MV-4-11 (cell line): ENCODE measurements at places on chromosomes 3 and 15.

DNA sequence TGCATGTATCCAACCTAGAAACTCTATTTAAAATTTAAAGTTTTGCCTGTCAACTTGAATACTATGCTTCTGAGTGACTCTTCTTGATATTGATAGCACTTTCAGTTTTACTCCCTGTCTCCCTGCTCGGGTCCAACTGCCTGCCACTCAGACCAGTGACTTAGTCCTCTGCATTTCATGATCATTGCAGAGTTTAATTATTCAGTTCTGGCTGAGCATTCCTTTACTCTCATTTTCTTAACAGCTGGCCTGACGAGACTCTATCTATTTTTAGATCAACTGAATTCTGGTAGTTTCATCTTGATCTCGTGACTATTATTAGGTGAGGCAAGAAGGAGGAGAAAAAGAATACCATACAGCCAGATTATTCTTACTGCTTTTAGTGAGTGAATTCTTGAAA, 617.4 kb downstream of the SI start:
- no peak for DNase-seq

DNA sequence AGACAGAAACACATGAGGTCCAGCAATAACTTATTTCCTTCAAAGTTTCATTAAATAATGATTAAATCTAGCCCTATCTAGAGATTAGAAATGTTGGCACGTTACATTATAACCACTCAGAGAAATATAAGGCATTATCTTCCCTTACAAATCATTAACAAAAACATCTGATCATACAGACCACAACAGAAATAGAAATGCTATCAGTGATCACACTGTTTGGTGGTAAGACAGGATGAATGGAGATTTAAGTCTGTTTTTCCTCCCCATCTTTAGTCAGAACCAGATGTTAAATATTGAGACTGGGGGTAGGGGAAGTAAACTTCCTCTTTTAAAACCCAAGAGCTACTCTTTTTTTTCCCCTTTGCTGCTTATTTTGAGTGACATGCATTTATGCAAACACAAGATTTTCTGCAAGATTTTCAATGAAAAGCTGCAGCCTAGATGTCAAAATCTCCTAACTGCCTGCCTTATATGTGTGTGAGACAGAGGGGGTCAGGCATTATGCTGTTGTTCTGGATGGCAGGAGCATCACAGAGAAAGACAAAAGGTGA, 70.4 kb downstream of the CBLB start:
- DNase-seq, result peak; percentile 90

- no peak for DNase-seq
These were observed 5.6 kb downstream of the CHRNA3 start for GRCh38 chr15:78615151-78615589.

GRCh38 chr3:170274641-170275040, 52.4 kb downstream of the PRKCI start:
- no peak for DNase-seq

DNA sequence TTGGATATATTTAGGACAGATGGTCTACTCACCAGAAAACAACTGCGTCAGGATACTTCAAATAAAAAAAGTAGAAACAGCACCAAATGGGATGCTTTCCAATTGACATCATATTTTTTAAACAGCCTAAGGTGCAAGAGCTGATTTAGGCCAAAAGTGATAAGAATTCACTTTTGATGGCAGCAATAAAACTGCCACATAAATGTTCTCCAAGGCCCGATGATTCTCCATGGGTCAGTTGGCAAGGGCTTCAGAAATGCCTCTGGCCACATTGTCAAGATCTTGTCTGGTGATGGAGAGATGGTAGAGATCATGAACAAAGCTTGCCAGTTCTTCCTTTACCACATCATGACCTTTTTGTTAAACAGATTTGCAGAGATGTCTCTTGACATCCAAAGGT, 38.9 kb downstream of the LDHAL6B start:
- DNase-seq, result no peak

- DNase-seq, result no peak
These were observed 363 bp downstream of the MAGI1 start for GRCh38 chr3:66038384-66038725.

GRCh38 chr3:73399106-73399505, 225.6 kb downstream of the PDZRN3 start:
- DNase-seq, result no peak

DNA sequence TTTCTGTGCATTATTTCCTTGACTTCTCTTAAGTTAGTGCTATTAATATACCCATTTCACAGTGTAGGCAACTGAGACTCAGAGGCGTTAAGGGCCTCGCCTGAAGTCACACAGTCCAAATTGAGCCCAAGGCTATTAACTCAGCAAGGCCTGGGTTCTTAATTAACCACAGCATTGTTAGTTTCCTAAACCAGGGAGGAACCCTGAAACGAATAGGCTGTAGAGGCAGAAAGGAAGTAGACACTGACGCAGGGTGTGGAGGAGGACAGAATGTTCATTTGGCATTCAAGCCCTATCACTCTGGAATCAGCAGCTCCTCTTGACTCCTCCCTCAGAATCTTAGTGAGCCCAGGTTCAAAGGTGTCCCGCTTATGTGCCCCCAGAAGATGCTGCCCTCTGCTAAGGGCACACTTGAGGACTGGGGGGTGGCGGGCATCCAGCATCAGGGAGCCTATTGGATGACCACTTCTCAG, 13.9 kb downstream of the ARHGEF3 start:
- DNase-seq, result peak; percentile 39

- DNase-seq, result peak; percentile 83
These were observed 24.8 kb downstream of the SPCS1 start for GRCh38 chr3:52730681-52731080.

- peak; percentile 18 for DNase-seq
These were observed 4.3 kb upstream of the TSEN2 start for GRCh38 chr3:12479919-12480427.

DNA sequence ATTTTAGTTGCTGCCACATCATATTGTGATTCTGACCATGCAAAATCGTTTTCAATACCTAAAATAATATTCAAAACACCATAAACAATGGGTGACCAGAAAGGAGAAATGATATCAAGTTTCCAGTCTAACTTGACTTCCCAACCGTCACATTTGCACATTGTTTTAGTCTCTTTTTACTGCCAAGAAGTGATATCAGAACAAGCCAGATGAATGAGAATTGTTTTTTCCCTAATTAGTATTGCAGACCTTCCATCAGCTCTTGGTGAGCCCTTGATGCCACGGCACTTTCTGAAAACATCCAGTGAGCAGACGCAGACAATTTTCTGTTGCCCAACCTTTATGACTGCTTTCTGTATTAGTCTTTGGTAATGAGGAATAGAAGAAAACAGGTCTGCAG, 62.5 kb downstream of the SPATA16 start:
- DNase-seq, result no peak

DNA sequence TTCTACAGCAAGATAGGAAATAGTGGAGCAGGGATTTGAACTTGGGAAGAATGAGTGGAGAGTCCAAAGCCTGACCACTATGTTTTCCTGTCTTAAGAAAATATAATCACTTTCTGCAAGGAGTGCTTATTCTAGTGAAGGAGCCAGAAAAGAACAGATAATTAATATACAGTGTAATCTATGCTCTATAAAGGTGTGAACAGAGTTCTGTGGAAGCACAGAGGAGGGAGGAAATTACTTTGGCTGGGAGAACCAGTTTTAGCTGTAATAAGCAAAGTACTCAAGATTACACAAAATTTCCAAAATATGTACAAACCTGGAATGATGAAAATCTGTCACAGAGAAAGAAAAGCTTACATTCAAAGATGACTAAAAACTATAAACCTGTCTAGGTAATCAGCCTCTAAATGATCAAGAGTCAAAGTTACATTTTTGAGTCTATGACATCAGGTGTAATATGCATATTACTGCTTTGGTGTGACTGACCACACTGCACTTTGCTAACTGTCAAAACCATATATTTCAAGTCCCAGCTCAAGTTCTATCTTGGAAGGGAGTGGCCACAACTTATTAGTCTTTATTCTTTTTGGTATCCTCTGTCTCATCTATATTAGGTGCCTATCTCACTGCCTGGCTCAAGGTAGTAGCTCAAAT, 40.7 kb upstream of the MB21D2 start:
- no peak for DNase-seq

DNA sequence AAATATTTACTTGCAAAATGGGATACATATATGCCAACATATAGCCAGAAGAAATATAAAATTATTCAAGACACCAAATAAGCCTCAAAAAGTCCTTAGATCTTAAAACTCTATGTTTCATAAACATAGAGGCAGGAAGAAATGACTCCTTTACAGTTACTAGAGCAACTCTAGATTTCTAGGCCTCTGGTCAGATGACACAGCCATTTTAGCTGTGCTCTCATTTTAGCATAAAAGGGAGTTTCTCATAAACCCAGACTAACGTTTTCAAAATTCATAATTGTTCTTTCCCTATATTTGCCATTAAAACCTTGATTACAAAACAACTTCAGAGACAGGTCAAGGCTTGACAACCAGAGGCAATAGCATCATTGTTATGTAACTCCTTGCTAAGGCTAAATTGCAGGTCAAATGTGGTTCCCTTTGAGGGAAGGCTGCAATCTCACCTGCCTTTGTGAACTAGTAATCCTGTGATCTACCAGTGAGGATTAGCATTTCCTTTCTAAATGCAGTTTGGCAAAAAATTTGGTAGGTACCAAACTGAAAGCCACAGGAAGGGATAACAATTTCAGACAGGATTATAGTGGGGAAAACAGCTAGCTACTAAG, 8.2 kb downstream of the THOC7 start:
- no peak for DNase-seq

GRCh38 chr3:24196526-24196925, 251.4 kb downstream of the NR1D2 start:
- no peak for DNase-seq

DNA sequence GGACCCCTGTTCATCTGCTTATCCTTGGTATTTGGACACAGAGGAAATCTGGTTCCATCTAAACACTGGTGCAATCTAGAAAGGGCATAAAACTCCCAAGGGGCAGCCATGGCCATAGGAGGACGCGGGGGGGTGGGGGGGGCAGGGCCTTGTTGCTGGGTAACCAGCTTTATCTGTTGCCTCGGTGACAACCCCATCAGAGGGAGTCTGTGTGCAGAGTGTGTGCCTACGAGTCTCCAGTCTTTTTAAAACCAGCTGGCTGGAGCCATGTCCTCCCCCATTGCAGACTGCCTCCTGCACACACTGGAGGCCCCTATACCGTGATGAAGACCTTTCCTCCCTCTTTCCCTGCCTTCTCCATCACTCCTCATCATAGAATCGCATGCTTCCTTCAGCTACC, 26.4 kb upstream of the CORO2B start:
- DNase-seq, result no peak

DNA sequence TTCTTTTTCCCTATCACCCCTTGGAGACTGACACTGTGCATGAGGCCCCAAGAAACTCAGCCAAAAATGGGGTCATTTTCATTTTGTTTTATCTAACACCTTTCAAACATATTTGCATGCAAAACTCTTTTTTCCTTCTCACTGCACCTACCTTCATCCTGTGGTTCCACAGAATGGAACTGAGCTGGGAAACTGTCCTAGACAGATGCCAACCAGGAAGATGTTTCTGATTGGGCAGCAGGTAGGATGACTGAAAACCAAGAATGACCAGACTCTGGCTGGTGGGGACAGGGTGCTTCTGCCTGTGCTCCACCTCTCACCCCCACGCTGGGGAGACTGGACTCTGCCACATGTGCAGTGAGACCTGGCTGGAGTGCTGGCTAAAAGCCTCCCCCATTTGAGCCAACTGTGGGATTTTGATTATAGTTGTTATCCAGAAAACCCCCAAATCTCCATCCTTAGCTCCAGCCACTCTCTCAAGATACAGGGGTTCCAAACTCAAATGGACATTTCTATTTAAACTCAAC, 5.2 kb downstream of the PPIB start:
- no peak for DNase-seq

- DNase-seq, result no peak
These were observed 63.9 kb downstream of the GLCE start for GRCh38 chr15:69224383-69224782.

DNA sequence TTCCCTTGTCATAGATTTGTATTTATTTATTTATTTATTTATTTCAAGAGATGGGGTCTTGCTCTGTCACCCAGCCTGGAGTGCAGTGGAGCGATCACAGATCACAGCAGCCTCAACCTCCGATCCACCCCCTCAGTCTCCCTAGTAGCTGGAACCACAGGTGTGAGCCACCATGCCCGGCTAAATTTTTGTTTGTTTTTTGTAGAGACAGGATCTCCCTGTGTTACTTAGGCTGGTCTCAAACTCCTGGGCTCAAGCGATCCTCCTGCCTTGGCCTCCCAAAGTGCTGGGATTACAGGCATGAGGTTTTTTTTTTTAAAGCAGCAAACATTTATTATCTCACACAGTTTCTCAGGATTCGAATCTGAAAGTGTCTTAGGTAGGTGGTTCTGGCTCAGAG, 2.5 kb downstream of the TTBK2 start:
- no peak for DNase-seq

- DNase-seq, result peak; percentile 12
These were observed 67.9 kb upstream of the AKAP13 start for GRCh38 chr15:85312486-85312885.

DNA sequence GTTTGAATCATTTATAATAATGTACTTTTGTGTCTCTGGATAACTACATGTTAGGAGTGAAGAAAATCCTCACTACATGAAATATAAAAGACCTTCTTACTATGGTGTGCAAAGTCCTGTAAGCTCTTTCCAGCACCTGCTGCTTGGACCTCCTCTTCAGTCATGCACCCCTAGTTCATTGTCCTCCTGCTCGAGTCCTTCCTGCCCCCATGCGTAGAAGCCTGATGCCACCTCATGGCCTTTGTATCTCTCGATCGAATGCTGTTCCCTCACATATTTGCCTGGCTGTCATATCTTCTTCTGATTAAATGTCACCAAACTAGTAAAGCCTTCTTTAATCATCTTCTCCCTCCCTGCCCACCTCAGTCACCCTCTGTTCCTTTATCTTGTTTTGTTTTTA, 49.9 kb upstream of the SUCLG2 start:
- no peak for DNase-seq

DNA sequence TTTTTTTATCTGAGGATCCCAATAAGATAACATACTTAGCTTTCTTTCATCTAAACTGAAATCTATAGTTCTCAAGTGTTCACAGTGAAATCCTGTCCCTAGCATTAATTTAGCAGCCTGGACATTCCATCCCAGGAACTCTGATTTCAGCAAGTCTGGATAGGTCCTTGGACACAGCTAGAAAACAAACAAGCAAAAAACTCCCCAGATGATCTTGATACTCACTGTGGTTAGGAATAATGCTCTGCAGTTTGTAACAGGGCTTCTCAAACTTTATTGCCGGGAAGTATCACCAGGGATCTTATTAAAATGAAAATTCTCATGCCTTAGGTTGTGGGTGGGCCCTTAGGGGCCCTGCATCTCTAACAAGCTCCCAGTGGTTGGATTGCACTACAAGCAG, 24.3 kb downstream of the THBS1 start:
- DNase-seq, result no peak
